SJCRH30 (cell line): ENCODE measurements at places on chromosomes 4 and X.
A peak's percentile ranks its signal among the peaks of the same experiment; 100 is the strongest.

GRCh38 chrX:113390531-113390930 is 549.9 kb upstream of the AMOT start:
- DNase-seq = no peak

- DNase-seq = no peak
These were observed 5.9 kb downstream of the AIFM1 start for GRCh38 chrX:130159776-130160175.

GRCh38 chr4:8505229-8505628 is 64.7 kb downstream of the TRMT44 start:
- DNase-seq = no peak

- DNase-seq = no peak
These were observed 138.8 kb upstream of the IL15 start for GRCh38 chr4:141497627-141498026.

DNA sequence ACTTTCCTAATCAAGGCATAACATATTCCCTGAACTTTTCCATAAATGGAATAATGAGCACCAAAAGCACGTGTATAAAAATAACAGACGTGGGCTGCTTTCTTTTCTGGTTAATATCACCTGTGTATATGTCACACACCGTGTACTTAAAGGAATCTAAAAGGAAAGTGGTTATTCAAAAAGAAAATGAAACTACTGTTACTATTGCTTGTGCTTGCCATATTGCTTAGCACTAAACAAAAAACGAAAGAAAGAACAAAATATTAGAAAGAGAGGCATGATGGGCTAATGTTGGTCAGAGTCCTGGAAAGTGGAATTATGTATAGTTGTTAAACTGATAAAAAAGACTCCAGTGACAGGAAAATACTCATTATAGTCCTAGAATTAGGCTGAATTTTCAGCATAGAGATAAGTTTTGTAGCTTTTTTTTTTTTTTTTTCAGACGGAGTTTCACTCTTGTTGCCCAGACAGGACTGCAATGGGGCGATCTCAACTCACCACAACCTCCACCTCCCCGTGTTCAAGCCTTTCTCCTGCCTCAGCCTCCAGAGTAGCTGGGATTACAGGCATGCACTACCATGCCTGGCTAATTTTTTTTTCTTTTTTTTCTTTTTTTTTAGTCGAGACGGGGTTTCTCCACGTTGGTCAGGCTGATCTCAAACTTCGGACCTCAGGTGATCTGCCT is 123.2 kb downstream of the PABPC4L start:
- no peak for DNase-seq

DNA sequence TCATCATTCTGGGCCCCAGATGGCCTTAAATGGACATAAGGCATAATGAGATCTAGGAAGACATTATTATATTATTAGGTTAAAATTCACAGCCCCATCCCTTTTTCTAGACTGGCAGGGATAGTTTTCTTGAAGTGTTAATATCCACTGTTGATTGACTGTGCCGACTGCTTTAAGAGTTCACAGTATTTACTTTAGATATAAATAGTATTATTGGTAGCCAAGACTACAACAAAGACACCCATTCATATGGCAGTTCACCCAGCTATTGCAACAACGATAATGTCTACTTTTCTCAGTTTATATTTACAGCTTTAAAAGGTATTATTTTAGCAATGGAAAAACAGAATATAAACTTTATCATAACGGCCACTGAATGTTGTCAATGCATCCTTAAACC is 922.2 kb upstream of the POU3F4 start:
- no peak for DNase-seq

DNA sequence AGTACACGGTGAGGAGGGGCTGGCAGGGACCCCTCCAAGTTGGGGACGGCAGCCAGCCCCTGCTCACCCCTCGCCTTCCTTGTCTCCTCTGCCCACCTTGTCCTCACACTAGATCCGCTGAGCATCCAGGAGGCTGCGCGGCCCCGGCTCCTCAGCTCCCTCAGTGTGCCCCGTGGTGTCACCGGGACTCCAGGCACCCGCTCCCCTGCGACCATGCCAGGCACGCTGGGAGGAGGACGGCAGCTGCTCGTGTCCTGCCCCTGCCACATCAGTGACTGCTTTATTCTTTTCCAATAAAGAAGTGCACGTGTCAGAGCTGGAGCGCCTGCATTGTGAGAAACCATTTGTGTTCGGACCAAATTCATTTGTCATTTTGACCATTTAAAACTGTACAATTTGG is 6.4 kb downstream of the FAM50A start:
- no peak for DNase-seq

DNA sequence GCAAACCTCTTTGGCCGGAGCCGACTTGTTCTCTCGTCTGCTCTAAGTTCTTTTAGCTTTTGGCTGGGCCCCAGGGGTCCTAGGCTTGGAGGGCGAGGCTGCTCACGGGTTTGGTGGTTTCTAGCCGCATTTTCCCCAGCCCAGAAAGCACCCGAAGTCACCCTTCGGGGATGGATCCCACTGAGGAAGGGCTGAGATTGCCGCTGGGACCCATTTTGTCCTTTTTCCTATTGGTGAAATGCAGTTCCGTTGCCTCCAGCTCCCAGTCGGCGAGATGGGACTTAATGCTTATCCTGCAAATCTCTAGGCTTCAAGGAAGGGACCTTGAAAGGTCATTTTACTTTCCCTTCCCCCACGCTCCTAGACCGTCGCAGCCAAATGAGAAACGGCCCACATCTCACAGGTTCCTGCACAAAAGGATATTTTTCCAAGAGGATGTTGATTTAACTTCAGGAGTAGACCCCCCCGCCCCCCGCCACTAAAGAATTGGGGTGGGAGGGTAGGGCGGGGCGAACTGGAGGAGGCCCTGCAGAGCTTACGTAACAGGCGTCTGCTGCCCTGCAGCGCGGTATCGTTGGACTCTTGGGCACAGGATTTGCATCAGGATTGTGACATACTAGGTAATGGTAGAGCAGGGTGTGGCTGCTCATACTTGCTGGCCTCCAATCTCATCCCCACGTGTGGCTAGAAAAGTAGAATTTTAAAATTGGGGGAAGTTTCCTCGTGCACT is 564 bp downstream of the PGK1 start:
- peak; percentile 15 for DNase-seq

DNA sequence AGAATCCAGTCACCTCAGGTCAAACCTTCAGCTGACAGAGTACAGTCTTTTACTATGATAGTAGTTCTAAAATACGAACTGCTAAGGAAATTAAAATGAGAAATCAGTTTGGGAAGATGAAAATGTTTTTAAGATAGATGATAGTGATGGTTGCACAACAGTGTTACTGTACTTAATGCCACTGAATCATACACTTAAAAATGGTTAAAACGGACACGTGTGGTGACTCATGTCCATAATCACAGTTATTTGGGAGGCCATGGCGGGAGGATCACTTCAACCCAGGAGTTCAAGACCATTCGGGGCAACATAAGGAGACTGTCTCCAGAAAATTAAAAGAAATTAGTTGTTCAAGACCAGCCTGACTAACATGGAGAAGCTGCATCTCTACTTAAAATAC is 41.4 kb downstream of the ABHD18 start:
- DNase-seq = no peak

- DNase-seq = peak; percentile 32
These were observed 3.9 kb upstream of the SAT1 start for GRCh38 chrX:23779025-23779424.

- no peak for DNase-seq
These were observed 83.1 kb upstream of the FTHL17 start for GRCh38 chrX:31154946-31155345.

DNA sequence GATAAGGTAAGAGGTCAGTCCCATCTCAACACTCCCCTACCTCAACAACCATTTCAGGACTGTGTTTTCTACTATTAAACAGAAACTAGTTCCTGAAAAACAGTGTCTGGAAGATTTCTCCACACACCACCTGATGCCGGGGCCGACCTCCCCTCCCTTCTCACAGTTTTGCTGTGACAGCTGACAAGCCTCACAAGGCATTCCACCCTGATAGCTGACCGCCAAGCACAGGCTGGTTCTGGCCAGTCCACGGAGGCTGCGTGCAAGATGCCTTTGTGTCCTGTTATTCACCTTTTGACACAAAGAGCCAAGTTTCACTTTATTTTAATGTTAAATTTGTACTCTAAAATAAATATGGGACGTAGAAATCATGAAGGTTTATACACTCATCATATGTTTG is 758.6 kb downstream of the PDHA2 start:
- no peak for DNase-seq

GRCh38 chr4:112213856-112214255 is 17.7 kb upstream of the AP1AR start:
- no peak for DNase-seq

GRCh38 chr4:25013756-25014661 is 16.7 kb downstream of the LGI2 start:
- DNase-seq = no peak

GRCh38 chr4:158970812-158971211 is 132.1 kb upstream of the RAPGEF2 start:
- no peak for DNase-seq

GRCh38 chrX:54926978-54927377 is 6.4 kb downstream of the TRO start:
- DNase-seq = no peak

DNA sequence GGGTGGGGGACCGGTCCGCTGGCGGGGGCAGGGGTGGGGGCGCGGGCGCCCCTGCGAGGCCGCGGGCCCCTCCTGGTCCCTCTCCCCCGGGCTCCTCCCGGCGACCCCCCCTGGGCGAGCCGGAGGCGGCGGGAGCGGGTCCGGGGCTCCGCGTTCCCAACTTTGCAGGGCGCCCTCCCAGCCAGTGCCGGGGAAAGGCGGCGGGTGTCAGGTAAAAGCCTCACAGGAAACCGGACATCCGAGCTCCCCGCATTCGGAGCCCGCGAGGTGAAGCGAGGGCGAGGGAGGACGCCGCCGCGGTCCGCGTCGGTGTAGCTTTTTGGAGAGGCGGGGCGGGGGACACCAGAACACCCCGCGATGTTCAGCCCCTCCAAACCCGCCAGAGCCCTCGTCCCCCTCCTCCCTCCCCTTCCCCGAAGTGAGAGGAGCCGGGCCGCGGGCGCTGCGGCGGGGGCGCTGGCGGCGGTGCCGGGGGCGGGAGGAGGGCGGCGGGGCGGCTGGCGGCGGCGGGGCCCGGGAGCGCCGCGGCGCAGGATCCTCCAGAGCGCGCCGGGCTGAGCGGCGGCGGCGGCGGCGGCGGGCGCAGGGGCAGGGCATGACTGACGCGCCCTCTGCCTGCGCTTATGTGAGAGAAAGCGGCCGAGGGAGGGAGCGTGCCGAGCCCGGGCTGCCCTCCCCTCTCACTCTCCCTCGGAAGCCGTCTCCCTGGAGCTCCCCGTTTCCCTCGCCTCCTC is at the start of gene VEGFC:
VEGFC (minus strand) TSS at position 597 of the 734 bp plus-strand sequence. CDS start 611 bp downstream, outside the sequence.
- DNase-seq = peak; percentile 49

GRCh38 chr4:122814426-122814825 is 12.2 kb upstream of the FGF2 start:
- DNase-seq = no peak

DNA sequence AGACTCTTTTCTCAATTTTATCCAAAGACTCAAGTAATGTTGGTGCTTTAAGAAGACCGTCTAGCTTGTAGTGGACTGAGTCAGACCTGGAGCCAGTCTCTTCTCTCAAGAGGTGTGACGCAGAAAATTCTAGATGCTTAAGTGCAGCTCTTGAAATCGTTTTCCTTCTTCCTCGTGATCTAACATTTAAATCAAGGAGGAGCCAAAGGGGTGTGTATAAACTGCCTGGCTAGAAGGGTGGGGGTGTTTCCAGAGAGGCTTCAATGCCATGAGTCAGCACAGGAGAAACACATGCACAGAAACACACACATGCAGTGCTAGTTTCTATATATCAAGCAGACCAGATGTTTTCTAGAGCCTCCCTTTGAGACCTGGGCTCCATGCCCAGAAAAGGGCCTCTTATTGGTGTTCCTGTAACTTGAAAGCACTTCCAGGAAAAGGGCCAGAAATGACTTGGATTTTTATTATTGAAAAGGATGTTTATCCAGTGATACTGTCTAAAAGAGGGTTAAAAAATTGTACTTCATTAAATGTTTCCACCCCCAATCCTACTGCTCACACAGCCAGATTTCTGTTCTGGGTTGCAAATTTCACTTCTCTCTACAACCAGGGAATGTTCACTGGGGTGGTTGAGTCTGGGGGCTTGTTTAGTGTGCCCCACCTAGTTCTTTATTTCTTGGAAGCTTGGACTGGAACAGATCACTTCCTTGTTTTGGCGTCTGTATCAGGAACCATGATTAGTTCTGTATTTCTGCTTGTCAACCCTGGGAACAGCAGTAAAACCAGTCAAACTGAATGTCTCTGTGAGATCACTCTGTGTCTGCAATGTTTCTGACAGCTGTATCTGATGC is at the start of gene CLIC2:
CLIC2 (minus strand) TSS at position 129 of the 851 bp plus-strand sequence. CDS start 187 bp downstream, outside the sequence.
- DNase-seq = no peak

DNA sequence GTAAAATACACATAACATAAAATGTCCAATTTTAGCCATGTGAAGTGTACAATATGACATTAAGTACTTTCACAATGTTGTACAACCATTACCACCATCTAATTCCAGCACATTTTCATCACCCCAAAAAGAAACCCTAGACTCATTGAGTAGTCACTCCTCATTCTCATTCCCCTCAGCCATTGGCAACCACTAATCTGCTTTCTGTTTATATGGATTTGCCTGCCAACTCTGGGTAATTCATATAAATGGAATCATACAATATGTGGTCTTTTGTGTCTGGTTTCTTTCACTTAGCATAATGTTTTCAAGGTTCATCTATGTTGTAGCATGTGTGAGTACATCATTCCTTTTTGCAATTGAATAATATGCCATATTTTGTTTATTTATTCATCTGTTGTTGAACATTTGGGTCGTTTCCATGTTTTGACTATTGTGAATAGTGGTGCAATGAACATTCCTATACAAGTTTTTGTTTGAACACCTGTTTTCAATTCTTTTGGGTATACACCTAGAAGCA is 43.0 kb downstream of the EIF2S3 start:
- peak; percentile 23 for DNase-seq

DNA sequence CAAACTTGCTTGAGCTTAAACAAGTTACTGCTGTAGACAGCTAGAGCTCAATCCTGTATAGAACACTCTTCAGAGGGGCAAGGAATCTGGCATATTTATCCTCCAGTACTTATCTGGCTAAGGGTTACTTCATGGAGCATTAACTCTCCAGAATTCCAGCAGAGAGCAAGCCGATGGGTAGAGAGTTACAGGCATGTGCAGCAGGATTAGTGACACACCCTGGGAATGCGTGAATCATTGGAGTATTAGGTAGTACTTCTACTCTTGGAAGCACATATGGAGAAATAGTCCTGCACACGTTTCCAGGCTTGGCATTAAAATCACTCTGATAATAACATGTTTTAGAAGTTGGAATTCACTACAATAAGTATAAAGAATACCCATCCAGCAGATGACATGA is 35.4 kb downstream of the GRXCR1 start:
- no peak for DNase-seq

DNA sequence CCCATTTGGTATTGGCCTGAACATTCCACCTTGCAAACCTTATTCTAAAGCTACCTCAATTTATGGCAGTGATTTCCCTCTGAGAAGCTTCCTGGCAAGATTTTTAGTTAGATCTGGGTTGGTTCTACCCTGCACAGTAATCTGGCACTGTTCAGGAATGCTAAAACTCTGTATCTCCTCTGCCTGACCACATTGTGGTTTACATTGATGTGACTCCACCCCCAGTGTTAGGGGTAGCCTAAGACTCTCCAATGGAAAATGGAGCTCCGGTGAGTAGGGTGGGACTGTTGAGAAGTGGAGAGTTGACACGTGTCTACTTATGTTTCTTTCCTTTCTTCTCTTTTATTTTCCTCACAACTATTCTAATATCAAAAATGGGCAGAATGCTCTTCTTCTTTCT is 45.4 kb downstream of the BMPR1B start:
- peak; percentile 50 for DNase-seq

GRCh38 chrX:84078991-84079390 is 109.0 kb downstream of the RPS6KA6 start:
- DNase-seq = no peak
